ENCODE measurements at places on chromosomes 12 and 14. TPM values are rescaled to one million over a fixed set of nuclear protein-coding genes. Genes with fewer than 3 reads are reported as not detected.

ITGA7 gene
- 37.6 TPM for total RNA-seq

TAS2R8 gene
- 0.45 TPM for total RNA-seq

ANO2 gene
- total RNA-seq: not detected

DEPDC4 gene
- total RNA-seq: 5.9 TPM

COX8C gene
- not detected for total RNA-seq

AGAP2 gene
- 0.27 TPM for total RNA-seq

JAG2 gene
- 0.63 TPM for total RNA-seq

ADAM20 gene
- total RNA-seq: 1.3 TPM

RFC5 gene
- 26.2 TPM for total RNA-seq

YBX3 gene
- 139 TPM for total RNA-seq

CD27 gene
- total RNA-seq: not detected

Measured in fibroblast of the aortic adventitia (primary cell).